ENCODE measurements at places on chromosomes 5 and 9.

GRCh38 chr9:76772686-76773445, 8.6 kb downstream of the PCA3 start:
- no peak for DNase-seq

DNA sequence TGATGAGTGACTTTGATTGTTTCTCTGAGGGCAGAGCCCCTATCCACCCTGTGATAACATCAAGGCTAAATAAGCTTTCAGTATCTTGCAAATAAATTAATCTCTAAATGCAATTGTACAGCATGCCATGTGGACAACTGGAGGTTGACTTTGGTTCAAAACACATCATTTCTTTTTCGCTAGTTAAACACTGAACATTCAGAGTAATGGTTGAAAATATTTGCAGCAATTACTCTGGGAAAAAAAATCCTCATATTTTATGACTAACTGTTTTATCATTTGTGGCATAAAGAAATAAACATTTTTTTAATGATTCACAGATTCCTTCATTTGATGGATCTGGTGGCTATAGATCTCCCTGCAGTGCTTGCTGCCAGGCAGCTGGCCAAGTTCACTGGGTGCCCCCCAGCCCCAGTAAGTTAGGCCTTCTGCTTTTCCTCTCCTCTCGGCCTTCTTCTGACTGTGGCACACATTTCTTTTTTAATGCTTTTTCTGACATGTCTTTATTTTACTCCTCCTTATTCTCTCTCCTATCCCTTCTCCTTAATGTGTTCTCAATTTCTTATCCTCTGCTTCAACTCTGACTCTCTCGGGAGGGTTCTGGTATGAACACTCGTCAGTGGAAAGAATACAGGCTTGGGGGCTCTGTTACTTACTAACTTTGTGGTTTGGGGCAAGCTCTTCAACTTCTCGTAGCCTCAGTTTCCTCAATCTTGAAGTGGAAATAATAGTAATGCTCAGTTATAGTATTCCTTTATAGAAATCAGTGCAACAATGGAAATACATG, 69.6 kb downstream of the ADAMTSL1 start:
- DNase-seq: no peak

- DNase-seq: no peak
Observed at GRCh38 chr9:10236161-10236560, 376.6 kb downstream of the PTPRD start.

GRCh38 chr5:157280927-157281326, 15.0 kb downstream of the CYFIP2 start:
- DNase-seq: no peak

GRCh38 chr9:6855860-6856259, 98.1 kb downstream of the KDM4C start:
- no peak for DNase-seq

DNA sequence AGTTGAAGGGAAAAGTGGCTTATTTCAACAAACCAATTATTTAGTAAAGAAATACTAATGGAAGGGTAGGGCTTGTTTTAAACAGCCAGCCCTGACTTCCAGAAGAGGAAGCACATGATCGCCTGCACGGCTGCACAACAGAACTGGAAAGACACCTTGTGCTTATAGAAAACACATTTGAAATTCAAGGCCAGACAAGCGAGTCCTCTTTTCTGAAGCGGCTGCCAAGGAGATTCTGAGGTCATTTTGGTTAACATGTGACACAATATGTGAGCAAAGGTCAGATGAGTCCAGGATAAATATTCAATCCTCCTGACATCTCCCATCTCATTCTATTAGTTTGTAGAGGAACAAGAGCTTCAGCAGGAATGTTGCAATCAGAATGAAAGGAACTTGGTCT, 461.4 kb upstream of the ST8SIA4 start:
- no peak for DNase-seq

DNA sequence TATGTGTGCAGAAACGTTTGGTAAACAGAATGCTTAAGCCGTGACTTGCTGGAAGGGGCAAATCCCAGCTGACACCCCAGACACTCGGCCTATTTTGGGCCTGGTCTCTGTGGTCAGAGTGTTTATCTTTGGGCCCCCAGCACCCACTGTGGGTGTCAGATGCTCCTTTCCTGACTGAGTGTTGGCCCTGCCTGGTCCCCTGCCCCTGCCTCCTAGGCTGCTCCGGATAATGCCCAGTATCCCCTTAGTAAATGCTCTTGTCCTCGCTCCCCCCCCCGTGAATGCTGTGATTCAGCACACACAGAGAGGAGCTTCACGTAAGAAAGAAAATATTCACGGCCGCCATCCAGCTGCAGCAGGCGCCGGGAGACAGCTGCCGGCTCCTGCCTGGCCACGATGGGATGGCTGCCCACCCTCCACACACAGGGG, 11.3 kb upstream of the ANGPTL2 start:
- peak; percentile 42 for DNase-seq

DNA sequence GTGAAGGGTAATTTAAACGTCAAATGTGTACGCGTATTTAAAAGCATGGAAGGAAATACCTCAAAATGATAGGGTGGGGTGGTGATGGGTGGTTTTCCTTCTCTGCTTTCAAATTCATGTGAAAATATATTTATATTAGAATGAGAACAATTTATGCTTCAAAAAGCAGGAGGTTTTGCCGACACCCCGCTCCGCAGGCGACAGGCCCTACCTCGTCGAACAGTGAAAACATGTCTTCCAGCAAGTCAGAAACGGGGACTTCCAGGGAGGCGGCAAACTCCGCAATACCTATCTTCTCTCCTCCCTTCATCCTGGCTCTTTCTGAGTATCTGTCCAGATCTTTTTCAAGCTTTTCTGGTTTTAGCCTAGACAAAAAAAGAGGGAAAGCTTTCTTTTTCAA, 28.5 kb upstream of the SLC6A3 start:
- DNase-seq: no peak

- no peak for DNase-seq
Observed at GRCh38 chr5:6703806-6704205, 9.4 kb upstream of the TENT4A start.

DNA sequence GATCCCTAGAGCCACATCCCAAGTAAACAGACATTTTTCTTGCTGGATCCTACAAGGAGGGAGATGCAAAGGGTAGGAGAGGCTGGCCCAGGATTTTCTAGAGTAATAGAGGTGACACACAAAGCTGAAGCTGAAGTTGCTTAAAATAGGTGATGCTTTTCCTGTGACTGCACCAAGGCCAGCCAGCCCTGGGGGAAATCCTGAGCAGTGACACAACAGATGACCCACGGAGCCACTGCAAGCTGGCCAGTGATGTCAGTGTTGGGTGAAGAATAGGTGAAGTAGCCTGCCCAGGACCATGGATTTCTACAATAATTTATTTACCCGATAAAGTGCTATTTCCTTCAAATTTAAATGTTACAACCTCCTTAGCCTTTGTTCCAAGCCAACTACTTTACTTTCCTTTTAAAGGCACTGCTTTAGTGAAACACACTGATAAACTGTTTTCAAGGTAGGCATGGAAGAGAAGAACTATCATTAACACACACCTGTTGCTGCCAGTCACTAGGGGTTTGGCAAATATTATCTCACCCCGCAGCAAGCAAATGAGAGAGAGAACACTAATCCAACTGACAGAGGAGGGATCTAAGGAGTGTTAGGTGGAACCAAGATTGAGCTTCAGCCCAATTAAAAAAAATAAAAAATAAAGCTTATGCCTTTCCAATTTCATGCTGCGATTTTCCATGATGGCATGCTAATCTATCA, 123.5 kb downstream of the CTNND2 start:
- no peak for DNase-seq

DNA sequence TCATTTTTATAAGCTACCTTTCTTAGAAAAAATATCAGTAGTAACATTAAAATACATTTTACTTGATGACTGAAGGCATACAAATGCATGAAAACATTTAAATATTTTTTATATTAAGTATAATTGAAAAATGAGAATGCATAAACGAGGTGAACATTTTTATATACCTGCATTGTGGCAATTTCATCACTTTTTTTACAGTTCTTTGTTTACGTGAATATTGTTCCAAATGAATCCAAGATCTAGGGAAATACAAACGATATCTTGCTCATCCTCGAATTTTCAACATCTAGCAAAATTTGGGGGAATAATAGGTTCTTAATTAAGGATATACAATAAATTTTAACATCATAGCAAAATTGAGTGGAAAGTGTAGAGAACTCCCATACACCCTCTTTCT, 45.5 kb upstream of the ALDH1A1 start:
- DNase-seq: no peak

All from glutamatergic neuron (in vitro differentiated cells).